ENCODE measurements at places on chromosomes 4 and X.

DNA sequence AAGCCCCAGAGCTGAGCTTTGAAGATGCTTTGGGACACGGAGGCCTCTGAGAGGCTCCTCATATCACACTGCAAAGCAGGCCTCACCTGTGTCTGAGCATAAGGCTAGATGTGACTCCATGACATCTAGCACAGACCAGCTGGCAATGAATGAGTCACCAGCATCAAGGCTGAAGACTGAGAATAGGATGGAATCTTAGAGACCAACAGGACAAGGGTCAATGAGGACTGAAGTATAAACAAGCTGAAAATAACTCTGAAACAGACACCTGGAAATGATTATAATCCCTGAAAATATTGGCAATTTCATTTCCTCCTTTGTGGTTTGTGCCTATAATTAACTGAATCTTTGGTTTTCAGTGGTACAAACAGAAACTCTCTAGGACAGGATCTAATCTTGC, 87.1 kb upstream of the PRPS1 start:
- DNase-seq: no peak

GRCh38 chr4:186137196-186137794, 32.8 kb downstream of the FAM149A start:
- no peak for DNase-seq

GRCh38 chr4:149293046-149293649, 522.5 kb downstream of the IQCM start:
- DNase-seq: no peak

GRCh38 chr4:22744478-22745062, 51.8 kb downstream of the GBA3 start:
- DNase-seq: no peak

GRCh38 chr4:152540293-152540674, 4.4 kb upstream of the FBXW7 start:
- DNase-seq: no peak

- DNase-seq: peak; percentile 92
Measured at GRCh38 chrX:153971450-153972367, at the start of gene HCFC1. HCFC1 (minus strand) TSS chrX:153971818; CDS start chrX:153970840, 978 bp downstream.

- peak; percentile 12 for DNase-seq
Measured at GRCh38 chrX:148049441-148049840, 68.3 kb downstream of the FMR1NB start.

DNA sequence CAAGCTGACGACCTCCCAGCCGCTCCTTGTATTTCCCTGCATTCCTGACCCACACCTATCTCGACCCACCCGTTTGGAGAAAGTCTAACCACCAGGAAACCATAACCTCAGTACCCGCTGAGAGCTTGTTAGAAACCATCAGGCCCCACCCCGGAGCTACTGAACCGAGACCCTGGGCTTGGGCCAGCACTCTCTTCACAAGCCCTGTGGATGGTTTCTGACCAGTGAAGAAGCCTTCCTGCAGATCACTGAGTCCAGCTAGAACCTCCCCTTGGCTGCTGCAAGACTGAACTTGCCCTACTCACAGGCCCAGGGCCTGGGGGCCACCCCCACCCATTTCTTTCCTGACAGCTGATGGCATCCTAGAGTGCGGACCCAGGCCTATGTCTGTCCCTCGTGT, 26.6 kb upstream of the ZNF185 start:
- DNase-seq: no peak

GRCh38 chr4:88033309-88033708, 25.9 kb downstream of the PKD2 start:
- peak; percentile 54 for DNase-seq

DNA sequence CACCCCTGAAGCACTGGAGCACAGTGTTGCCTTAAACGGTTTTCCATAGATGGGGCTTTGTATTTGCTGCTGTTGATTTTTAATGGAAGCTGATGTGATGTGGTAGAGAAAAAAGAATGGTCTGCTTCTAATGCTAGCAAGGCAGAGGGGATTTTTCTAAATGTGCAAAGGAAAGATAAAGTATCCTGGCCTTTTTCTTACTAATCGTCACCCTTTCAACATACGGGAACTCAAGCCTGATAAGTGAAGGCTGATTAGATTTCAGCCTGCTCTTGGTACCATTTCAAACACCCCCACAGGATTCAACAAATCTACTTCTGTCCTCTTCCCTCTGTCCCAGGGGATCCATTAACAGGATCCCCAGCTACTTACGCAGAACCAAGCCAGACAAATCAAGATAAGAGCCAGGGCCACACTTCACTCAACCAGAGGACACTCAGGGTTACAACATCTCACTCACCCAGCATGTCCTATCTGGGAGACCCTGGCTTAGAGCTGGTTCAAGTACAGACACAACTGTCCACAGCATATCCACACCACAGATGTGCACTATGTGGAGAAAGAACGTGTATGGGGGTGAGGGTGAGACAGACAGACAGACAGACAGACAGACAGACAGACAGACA, 180.0 kb downstream of the SH3KBP1 start:
- no peak for DNase-seq

DNA sequence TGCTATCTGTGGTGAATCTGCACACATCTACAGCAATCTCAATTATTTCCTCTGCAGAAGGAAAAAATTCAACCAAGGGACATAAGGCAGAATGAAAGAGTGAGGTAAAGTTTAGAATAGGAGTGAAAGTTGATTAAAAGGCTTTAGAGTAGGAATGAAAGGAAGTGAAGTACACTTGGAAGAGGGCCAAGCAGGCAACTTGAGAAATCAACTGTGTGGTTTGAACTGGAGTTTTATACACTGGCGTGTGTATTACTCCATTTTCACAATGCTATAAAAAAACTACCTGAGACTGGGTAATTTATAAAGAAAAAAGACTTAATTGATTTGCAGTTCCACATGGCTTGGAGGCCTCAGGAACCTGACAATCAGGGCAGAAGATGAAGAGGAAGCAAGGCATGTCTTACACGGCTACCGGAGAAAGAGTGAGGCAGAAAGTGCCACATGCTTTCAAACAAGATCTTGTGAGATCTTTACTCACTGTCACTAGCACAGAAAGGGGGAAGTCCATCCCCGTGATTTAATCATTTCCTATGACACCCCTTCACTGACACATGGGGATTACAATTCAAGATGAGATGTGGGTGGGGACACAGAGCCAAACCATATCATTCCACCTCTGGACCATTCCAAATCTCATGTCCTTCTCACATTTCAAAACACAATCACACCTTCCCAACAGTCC, 234.8 kb downstream of the IL15 start:
- DNase-seq: no peak

GRCh38 chrX:152876931-152877840, 20.7 kb upstream of the ZNF185 start:
- no peak for DNase-seq

- peak; percentile 18 for DNase-seq
Measured at GRCh38 chr4:169723207-169723965, 34.4 kb downstream of the HPF1 start.

GRCh38 chrX:17802756-17803155, 58.3 kb downstream of the RAI2 start:
- DNase-seq: no peak

DNA sequence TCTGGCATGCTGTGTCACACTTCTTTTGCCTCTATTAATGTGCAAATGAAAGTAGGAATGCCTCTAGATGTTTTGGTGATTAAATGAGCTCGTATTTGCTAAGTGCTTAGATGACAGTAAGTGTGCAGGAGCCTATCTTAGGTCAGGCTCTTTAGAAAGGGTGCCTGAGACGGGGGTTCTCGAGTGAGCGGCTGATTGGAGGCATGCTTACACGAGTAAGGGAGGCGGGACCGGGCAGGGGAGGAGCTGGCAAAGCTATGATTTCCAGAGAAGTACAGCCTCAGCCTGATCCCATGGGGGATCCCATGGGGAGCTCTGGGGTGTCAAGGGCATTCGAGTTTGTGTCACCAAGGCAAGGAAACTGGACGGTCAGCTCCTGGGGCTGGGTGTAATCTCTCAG, 44.8 kb downstream of the CLDN34 start:
- no peak for DNase-seq

DNA sequence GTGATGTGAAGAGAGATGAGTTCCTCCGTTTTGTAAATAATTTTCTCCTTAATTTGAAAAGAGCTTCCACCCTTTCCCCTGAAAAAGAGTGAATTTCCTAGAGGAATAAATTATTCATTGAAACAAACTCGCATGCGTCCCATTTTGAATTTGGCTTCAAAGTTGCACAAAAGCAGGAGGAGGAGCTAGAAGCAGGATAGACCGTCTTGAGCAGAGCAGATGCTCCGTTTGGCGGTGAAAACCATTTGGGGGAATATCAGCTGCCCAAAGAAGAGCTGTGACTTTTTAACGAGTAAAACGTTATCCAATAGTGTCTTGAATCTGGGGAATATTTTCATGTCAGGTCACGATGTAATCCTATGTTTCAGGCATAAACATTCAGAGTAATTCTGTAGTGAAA, 42.0 kb downstream of the FAM149A start:
- no peak for DNase-seq

- DNase-seq: no peak
Measured at GRCh38 chr4:159489646-159490045, 386.8 kb downstream of the RAPGEF2 start.

- no peak for DNase-seq
Measured at GRCh38 chr4:127781300-127782024, 660 bp upstream of the HSPA4L start.

GRCh38 chr4:163631288-163631687, 136.8 kb downstream of the TMA16 start:
- DNase-seq: no peak

GRCh38 chr4:57403591-57403990, 293.4 kb upstream of the IGFBP7 start:
- no peak for DNase-seq

GRCh38 chr4:3041192-3042142, 32.9 kb downstream of the HTT-AS start:
- DNase-seq: no peak

- DNase-seq: no peak
Measured at GRCh38 chr4:124139044-124139443, 573.5 kb downstream of the ANKRD50 start.

DNA sequence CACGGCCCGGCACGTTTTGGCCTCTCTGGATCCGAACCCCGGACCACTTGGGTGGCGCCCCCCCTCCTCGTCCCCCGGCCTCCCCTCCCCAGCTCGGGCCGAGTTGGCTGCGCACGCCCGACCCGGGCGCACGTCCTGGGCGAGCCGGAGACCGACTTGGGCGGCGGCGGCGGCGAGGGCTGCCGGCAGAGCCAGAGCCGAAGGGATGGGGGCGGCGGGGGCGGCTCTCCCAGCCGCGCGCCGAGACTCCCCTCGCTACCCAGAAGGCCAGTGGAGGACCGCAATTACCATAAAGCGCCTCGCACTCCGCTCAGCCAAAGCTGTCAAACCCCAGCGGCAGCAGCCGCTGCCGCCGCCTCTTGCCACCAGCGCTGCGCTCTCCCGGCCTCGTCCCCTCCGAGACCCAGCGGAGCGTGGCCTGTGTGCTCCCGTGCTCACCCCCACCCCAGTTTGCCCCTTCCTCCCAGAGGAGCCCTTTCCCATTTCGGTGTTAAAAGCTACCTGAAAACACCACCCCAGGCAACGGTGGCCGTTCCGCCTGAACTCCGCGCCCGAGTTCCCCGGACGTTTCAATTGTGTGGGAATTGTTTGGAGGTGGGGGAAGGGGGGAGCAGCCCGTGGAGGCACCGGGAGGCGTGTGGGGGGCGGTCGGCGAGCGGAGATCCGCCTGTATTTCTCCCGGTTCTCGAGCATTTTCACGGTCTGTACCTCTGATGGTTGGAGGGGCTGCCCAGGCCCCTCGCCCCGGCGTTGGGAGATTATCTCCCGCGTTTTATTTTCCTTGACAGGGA, 701 bp upstream of the BCOR start:
- DNase-seq: peak; percentile 75

DNA sequence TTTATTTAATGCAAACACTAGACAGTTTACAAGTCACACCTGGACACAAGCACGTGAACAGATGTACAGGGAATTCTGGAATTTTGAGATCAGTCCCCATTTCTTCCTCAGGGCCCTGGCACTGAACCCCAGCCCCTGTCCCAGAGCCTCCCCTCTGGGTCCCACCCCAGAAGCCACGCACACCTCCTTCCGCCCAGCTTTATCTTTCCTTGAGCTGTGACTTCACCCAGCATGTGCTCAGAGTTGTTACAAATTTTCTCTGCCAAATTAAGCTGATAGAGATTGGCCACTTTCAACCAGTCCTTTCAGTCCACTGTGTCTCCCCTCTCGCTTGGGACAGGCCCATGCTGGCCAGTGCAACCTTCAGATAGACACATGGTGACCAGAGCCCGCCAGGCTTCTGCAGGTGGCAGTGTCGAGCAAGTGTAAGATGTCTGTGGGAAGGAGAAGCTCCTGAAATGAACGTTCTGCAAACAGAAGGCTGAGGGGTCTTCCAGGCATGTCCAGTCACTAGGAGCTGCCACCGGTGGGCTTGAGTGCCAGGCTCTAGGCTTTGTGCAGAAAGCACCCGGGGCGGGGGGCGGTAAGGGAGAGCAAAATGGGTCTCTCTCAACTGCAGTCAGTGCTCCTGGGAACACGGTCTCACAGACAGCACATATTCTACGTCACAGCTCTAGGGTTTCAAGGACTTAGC, 73.3 kb downstream of the MTMR1 start:
- no peak for DNase-seq

- DNase-seq: peak; percentile 68
Measured at GRCh38 chrX:149512225-149512885, 7.2 kb upstream of the IDS start.

GRCh38 chrX:38987198-38987651, 186.0 kb downstream of the MID1IP1 start:
- peak; percentile 8 for DNase-seq
